Activated T-helper 1 cell treated with anti-CD3 and anti-CD28 coated beads, Interleukin-12 subunit alpha, Interleukin-12 subunit beta, Interleukin-2, Interleukin-4 antibody, amounts not matched to agents 30 ng/mL and 10 ng/mL and 1 ng/mL, durations not matched to agents 14 hours and 24 hours and 36 hours (primary cell): ENCODE measurements at places on chromosomes 4 and X. TPM values are rescaled to one million over a fixed set of nuclear protein-coding genes. Genes with fewer than 3 reads are reported as not detected.

GRCh38 chr4:35818520-35818919, 425.8 kb downstream of the ARAP2 start:
- no peaks in the 10 kb centered on the region for H3K4me1 ChIP-seq
- no peak for DNase-seq
- H3K27ac ChIP-seq, result no peak overlapping the region
- H3K36me3 ChIP-seq, result no peaks in the 10 kb centered on the region

DNA sequence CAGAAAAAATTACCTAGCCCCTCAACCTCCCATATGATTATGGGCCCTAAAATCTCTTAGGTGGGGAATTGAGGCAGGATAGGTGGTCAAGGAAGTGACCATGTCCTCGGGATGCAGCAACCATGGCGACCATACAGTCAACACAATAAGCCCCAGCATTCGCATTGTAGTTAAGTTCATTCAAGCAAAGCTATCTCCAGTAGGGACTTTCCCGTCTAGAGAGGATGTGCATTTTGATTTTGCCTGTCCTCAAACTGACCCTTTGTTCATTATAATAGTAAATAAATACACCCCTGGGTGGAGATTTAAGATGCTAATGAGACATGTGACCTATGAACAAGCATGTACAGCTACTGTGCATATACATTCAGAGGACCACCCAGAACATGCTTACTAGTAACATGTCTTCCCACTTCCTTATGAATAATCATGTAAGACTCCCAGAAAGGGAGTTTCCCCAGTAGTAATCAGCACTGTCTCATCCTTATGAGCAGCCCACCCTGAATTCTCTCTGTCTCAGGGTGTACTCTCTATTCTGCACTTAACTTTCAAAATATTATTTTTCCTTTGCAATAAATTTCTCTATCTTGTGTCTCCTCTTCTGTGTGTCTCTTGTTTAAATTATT, 74.3 kb downstream of the NUDT11 start:
- no peaks in the 10 kb centered on the region for H3K4me1 ChIP-seq
- DNase-seq, result no peak
- H3K27ac ChIP-seq, result no peak overlapping the region
- H3K4me3 ChIP-seq, result no peak overlapping the region
- no peaks in the 10 kb centered on the region for H3K36me3 ChIP-seq

NRK gene
- not detected in 2 replicates for total RNA-seq

CENPC gene
- 27.7 and 29.2 TPM in 2 replicates for total RNA-seq

ETDB gene
- not detected in 2 replicates for total RNA-seq

DNA sequence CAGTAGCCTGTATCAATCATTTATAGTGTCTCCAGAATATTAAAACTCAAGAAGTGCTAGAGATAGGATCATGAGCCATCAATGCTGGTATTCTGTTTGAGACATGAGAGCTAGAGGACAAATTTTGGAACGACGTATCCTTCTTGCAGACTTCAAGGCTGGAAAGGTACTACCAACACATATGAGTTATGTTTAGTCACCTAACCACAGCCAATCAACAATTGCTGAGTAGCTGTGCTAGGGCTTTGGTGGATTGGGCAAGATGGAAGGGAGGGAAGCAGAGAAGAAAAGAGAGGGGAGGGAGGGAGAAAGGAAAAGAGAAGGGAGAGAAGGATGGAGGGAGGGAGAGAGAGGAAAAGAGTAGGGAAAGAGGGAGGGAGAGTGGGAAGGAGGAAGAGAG, 21.6 kb upstream of the RAI2 start:
- no peaks in the 10 kb centered on the region for H3K27me3 ChIP-seq
- no peaks in the 10 kb centered on the region for H3K4me1 ChIP-seq
